Sigmoid colon (tissue), 7 donors: ENCODE measurements at places on chromosomes 3 and 15. TPM values are rescaled to one million over a fixed set of nuclear protein-coding genes. Genes with fewer than 3 reads are reported as not detected.

SLC28A2 gene
- 1.8 TPM for polyA plus RNA-seq

CEP70 gene
- 15.0 TPM for polyA plus RNA-seq

EPM2AIP1 gene
- polyA plus RNA-seq = 1.2 TPM

HRH1 gene
- 1.8 TPM for polyA plus RNA-seq

SERPINI1 gene
- polyA plus RNA-seq = 0.60 TPM

HCLS1 gene
- 22.2 TPM for polyA plus RNA-seq

LRRK1 gene
- 22.6 TPM for polyA plus RNA-seq

GOLGA8K gene
- polyA plus RNA-seq = not detected

SLC38A3 gene
- not detected for polyA plus RNA-seq

CCNB2 gene
- 14.1 TPM for polyA plus RNA-seq

XIRP1 gene
- polyA plus RNA-seq = 1.2 TPM

PEX11A gene
- 18.3 TPM for polyA plus RNA-seq

CASR gene
- under 0.01 TPM for polyA plus RNA-seq

COL6A5 gene
- 0.09 TPM for polyA plus RNA-seq
